ENCODE measurements at places on chromosomes 1 and 21.

DNA sequence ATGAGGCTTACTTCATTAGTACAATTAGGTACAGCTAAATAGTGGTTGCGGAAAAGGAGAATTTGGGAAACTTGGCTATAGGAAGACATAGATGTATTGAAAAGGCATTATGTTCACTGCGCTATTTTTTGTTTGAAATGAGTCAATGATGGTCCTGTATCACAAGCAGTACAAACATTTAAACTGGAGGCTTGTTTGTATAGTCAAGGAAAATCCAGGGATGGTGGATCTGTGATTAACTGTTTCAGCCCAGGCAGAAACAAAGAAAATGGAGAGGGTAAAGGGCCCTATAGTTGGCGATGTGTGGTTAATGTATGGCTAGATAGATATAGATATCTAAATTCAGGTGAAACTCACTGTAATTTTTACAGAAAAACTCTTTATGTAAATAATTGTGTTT lies 79.9 kb downstream of the CLIC4 start:
- DNase-seq: no peak

DNA sequence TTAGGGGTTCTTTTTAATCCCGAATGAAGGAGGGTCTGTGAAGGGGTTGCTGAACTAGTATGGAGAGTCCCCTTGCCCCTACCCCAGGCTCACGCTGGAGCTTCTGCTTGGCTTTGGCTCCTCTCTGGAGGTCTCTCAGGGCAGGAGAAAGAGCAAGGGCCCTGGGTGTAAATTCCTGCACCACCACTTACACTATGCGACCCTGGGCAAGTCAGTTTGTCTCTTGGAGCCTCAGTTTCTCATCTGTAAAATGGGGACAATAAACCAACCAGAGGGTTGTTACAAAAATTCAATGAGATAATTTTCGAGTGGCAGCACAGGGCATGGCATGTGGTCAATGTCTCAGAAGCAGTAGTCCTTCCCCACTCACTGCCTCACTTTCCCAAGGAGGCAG lies 11.4 kb downstream of the FOXO6 start:
- no peak for DNase-seq

DNA sequence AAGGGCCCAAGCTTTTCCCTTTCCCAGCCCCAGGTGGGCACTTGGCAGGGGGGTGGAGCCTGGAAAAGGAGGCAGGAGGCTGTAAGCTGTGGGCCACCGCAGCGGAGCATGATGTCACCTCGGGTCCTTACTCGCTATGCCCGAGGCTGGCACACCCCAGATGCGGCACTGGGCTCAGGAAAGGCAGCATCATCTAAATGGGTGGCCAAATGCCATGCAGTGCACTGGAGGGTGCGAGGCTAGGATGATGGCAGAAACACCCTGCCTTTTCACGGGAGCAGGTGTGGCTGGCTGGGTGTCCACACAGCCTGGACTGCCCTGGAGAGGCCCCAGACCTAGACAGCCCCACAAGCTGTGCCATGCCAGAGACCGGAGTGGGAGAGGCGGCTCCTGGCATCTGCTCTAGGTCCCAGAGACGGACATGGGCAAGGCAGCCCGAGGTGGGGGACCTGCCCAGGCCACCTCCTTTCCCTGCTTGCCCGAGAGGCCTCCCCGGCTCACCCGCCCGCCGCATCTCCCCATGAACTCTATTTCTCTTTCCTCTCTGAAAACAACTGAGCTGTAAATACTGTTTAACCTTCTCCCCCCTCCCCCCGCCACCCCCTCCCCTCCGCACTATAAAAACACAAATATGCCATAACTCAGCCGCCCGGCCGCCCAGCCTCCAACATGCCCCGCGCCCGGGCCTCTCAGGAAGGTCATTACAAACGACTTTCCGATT lies 124.7 kb downstream of the CASZ1 start:
- no peak for DNase-seq

DNA sequence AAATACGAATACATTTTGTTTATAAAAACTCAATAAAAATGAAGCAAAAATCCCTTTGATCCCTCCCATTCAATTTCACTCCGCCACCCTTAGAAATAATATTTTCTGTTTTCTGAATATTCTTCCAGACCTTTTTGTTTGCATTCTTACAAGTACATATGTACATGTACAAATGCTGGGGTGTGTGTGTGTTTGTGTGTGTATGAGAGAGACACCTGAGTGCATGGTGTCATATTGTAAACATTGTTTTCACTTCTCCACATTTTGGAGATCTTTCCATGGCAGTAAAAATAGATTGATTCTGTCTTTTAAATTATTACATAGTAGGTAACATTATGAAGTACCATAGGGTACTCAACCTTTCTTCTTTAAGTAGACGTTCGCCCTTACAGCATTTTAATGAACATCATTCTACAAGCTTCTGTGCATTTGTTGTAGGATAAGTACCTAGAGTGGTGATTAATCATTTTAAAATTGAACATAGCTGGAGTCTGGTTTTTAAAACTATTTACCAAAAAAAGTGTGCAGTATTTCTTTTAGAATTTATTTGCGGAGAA lies 1.3 kb upstream of the MPC2 start:
- no peak for DNase-seq

- DNase-seq: no peak
Observed at GRCh38 chr1:185860311-185860710, 126.1 kb downstream of the HMCN1 start.

- no peak for DNase-seq
Observed at GRCh38 chr1:194870860-194871259, 1684.4 kb upstream of the B3GALT2 start.

Data from NCI-H1417 treated with DMSO at 0.1 percent for 48 hours (cell line).